Astrocyte of the cerebellum (primary cell): ENCODE measurements at places on chromosomes 1 and 21.

- no peak for DNase-seq
Measured at GRCh38 chr1:19814244-19814661, 830 bp downstream of the RNF186 start.

GRCh38 chr21:38083535-38083934 lies 167.3 kb upstream of the KCNJ6 start:
- DNase-seq, result no peak

GRCh38 chr1:204079608-204079999 lies 6.7 kb downstream of the SOX13 start:
- no peak for DNase-seq

- no peak for DNase-seq
Measured at GRCh38 chr21:44730951-44731579, 19.7 kb upstream of the TSPEAR start.

- no peak for DNase-seq
Measured at GRCh38 chr1:32883338-32884031, 2.8 kb upstream of the HPCA start.

- no peak for DNase-seq
Measured at GRCh38 chr1:37634244-37634991, at the start of gene RSPO1. Gene RSPO1 (minus strand): TSS chr1:37634892. CDS start chr1:37629661, 5,231 bp downstream.

DNA sequence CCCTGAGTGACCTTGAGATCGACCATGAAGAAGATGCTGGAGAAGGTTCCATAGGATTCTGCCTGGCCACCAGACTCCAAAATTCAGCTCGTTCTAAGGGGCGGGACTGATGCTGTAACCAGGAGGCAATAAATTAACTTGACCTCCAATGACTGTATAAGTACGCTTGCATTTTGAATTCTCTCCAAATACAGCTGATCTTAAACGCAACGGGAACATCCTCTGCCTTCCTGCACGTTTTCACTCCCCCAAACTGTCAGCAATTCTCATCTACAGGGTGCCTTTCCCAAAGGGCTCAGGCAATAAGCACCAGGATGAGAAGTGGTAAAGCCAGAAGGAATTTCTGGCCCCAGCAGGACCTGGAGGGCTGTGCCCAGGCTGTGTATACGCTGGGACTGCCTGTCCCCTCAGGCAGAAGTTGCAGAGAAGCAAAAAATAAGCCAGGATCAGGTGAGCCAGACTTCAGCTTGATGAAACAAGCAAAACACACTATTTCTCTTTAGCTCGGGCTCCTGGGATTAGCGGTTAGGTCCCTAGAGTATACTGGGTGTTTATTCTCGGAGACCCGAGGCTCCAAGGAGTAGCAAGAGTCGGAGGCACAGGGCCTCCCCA lies 124.8 kb downstream of the LRIG2 start:
- no peak for DNase-seq

DNA sequence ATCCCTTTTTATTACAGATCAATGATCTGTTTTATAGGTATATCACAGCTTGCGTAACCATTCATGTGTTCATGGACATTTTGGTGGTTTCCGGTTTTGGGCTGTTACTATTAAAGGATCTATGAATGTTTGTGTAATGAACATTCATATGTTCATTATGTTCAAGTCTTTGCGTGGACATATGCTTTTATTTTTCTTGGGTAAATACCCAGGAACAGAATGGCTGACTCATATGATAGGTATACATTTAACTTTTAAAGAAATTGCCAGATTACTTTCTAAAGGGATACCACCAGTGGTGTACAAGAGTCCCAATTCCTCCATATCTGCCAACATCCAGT lies 73.7 kb downstream of the SPATA46 start:
- DNase-seq, result peak; percentile 59

DNA sequence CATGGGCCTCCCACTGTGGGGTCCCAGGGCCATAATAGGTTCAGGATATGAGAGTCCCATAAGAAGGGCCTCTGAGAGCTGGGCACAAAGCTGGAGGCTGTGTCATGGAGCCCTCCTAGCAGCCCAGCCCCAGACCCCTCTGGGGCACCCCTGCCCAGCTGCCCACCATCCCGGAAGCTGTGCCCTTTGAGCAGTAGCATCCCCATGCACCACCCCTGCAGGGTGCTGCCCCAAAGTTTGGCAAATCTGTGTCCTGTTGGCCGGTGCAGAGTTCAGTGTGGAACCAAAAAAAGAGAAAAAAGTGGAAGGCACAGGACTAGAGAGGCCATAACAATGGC lies 17.6 kb downstream of the TNNT2 start:
- DNase-seq, result no peak

DNA sequence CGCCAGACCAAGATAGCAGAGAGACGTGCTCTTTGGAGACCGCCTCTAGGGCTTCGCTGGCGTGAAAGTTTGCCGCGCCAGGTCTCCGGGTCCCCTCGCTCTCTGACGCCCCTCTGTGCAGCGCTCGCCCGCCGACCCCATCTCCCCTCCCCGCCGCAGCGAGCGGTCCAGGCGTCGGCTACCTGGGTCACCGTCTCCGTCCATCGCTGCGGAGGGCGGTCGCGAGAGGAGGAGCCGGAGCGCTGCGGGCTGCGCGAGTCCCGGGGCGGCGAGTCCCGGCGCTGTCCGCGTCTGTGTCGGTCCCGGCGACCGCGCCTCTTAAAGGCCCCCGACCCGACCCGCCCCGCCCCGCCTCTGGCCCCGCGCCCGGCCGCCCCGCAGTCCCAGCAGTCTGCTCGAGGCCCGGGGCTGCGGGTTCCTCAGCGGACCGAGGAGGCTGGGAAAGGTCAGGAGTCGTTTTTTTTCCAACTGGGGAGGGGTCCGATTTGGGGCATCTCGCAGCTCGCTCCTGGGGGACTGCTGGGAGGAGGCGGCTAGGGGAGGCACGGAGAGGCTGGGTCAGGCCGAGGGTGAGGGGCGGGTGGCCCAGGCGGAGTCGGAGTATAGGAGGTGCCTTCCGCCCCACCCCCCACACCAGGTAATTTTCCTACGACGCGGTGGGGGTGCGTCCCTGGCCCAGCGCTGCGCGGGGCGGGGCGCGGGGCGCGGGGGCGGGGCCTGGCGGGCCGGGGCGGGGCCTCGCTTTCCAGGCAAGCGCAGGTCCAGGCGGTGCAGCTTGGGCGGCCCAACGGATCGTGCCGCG lies at the start of the genes FBXO2 and FBXO44:
Gene FBXO2 (minus strand): TSS at position 293 of the 802 bp plus-strand sequence. CDS start 89 bp downstream, at position 204.
Gene FBXO44 (plus strand): TSS at position 741 of the 802 bp plus-strand sequence. CDS start 959 bp downstream, outside the sequence.
- no peak for DNase-seq

DNA sequence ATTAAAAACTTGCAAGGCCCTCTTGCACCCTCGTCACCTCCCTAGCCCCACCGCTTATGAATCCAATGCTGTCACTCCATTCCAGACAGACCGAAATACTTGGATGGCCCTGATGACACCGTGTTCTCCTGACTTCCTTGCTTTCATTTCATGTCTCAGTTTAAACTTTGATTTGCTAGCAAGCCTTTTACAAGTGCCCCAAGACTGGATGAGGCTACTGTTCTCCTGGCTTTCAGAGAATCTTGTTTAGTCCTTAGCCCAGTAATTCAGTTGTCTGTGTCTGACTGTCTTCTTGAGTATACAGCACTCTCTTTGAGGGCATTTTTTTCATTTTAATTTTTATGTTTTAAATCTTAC lies 824 bp upstream of the IFI44L start:
- DNase-seq, result no peak

DNA sequence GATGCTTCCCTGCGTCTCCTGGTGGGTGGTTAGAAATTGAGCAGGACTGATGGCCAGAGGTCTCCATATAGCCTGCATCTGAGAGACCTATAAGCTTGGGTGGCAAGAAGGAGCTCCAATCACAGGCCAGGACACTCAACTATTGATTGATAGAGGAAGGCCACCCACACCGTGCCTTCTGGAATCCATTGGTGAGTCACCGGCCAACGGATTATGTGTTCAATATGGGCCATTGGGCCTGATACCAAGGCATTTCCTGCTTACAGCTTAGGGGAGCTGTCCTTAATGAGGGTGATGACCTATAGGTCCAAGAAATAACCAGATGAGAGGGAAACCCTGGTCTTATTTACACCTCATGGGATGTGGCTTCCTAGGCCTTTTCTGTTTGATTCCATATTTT lies 115.1 kb downstream of the PLPP3 start:
- DNase-seq, result no peak

DNA sequence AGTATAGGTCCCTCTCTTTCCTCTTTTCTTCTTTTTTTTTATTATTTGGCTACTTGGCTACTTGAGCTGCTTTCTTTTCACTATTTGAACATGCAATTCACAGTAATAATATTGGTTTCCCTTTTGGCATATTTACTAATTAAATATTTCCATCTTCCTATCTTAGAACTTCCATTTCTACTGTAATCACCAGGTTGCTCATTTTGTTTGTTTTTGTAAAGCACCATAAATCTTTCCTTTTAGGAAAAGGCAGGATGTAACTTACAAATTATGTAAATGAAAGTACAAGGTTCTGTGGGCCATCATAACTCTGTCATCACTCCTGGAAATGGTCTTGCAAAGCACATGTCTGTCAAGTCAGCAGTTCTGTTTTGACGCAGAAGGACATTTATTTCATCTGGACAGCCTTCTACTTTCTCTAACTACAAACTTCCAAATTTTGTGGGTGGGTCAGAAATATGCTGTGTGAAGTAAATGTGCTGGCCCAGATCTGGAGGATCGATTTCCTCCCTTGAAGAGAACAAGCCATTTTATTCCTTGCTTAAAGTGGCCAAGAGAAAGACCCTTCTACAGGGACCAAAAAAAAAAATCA lies 71.7 kb upstream of the TNFSF18 start:
- DNase-seq, result no peak

GRCh38 chr1:89705901-89706699 lies 73.2 kb downstream of the LRRC8C start:
- DNase-seq, result no peak

DNA sequence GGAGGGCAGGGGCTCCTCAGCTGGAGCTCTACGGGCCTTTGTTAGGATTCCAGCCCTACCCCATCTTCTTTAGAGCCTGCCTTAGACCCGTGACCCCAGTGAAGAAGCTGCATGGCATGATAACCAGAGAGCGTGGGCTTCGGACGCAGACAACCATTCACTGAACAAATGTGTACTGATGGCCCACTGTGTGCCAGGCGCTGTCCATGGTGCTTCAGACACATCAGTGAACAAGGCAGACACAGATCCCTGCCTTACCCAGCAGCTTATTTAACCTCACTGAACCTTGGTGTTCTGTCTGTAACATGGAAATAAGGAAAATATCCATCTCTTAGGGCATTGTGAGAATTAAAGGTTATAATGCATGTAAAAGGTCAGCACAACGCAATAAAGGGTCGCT lies 9.5 kb downstream of the CHIT1 start:
- no peak for DNase-seq

DNA sequence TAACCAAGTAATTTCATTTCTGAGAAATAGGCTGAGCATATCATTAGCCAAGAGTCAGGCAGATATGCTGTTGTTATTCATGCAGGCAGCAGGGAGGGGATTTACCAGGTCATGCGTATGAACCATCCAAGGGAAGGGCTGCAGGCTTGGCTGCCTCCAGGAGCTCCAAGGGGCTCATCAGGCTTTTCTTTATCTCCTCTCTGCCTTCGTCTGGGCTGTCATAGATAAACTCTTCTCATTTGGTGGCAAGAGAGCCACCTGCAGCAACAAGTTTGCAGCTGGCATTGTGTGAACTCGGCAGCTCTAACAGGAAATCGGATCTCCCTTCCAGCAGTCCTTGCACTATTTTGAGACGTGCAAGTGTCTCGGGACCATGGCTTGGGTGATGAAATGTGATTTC lies 7.5 kb downstream of the CCDC27 start:
- DNase-seq, result no peak

DNA sequence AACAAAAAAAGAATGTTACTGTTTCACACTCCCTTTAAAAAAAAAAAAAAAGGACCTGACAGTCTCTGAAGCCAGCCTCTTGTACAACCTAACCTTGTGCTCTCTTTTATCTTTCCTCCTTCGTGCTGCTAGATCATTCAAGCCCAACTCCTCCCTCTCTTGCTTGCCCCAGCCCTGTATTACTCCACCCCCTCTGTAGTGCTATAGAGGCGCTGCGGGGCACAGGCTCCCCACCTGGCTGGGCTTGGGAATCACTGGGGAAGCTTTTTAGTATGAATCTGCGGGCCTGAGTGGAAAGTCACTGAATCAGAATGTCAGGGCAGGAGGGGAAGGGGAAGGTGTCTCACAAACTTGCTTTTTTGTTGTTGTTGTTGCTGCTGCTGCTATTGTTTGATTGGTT lies 383.7 kb upstream of the CAMK1G start:
- DNase-seq, result no peak

DNA sequence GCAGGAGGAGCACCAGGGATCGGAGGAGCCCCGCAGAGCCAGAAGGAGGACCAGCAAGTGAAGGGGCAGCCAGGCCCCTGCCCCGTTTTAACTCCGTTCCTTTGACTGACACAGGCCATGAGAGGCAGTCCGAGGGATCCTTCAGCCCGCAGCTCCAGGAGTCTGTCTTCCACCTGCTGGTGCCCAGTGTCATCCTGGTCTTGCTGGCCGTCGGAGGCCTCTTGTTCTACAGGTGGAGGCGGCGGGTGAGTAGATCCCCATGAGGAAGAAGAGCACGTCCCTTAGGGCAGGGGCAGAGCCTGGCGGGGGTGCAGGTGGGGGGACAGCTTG lies 13.3 kb downstream of the CSF1 start:
- no peak for DNase-seq

- DNase-seq, result no peak
Measured at GRCh38 chr1:187034501-187034900, 205.8 kb downstream of the PLA2G4A start.

DNA sequence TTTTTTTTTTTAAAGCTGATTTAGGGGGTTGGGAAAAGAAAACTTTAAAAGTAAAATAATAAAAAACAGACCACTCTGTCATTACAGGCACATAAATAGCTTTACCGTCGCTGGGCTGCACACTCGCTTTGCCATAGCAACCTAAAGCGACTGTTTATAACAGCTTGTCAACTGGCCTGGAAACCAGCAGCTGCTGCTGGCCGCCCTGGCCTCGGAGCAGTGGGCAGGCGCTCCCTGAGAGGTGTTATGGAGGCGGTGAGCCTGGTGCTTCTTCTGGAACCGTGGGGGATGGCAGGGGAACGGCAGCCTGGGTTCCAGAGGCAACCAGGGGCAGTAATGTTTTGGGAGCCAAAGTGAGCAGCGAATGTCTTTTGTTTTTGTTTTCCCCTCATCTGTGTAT lies 45.7 kb downstream of the ATP2B4 start:
- no peak for DNase-seq

- DNase-seq, result no peak
Measured at GRCh38 chr1:36464605-36465393, 615 bp upstream of the MRPS15 start.

DNA sequence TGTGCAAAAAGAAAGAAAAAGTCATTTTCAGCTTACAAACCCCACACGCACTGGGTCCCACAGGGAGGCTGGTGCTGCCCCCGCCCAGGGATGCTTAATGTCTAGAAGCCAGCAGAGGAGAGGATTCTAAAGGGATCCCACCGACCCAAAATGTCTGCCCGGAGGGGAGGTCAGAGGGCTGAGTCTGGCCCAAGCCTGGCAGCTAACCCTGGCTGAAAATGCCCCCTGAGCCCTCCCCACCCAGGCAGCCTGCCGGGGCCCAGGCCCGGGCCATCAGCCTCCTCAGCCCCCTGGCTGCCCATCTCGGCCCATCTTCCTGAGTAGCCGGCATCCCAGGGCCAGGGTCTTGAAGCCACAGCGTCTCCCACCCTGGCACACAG lies 33.5 kb downstream of the ACOT7 start:
- no peak for DNase-seq

GRCh38 chr1:117828201-117828600 lies 101.2 kb downstream of the GDAP2 start:
- peak; percentile 74 for DNase-seq
